ENCODE measurements at places on chromosomes 12 and 14. TPM values are rescaled to one million over a fixed set of nuclear protein-coding genes. Genes with fewer than 3 reads are reported as not detected.

GRCh38 chr14:24794644-24795305 is 160.8 kb upstream of the GZMB start:
- no peak for DNase-seq

- peak; percentile 72 for DNase-seq
Measured at GRCh38 chr12:85575120-85576096, 260.8 kb downstream of the RASSF9 start.

GRCh38 chr14:77825895-77826519 is 26.1 kb downstream of the ADCK1 start:
- no peak for DNase-seq

DNA sequence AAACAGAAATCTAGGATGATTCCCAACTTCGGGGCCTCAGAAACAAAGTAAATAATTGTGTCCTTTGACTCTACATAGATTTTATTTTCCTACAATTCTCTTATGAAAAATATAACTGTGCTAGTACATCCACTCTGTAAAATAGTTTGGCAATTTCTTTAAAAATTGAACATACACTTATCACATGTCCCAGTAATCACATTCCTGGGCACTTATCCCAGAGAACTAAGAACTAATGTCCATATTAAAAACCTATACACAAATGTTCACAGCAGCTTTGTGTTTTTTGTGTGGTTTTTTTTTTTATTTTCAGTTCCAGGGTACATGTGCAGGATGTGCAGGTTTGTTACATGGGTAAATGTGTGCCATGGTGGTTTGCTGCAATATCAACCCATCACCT is 99.0 kb downstream of the KCNH5 start:
- no peak for DNase-seq

- DNase-seq, result no peak
Measured at GRCh38 chr12:13022851-13023271, 21.3 kb upstream of the FAM234B start.

- DNase-seq, result no peak
Measured at GRCh38 chr12:56804169-56804568, 41.0 kb downstream of the HSD17B6 start.

GRCh38 chr12:11555743-11556625 is 93.5 kb upstream of the ETV6 start:
- no peak for DNase-seq

DNA sequence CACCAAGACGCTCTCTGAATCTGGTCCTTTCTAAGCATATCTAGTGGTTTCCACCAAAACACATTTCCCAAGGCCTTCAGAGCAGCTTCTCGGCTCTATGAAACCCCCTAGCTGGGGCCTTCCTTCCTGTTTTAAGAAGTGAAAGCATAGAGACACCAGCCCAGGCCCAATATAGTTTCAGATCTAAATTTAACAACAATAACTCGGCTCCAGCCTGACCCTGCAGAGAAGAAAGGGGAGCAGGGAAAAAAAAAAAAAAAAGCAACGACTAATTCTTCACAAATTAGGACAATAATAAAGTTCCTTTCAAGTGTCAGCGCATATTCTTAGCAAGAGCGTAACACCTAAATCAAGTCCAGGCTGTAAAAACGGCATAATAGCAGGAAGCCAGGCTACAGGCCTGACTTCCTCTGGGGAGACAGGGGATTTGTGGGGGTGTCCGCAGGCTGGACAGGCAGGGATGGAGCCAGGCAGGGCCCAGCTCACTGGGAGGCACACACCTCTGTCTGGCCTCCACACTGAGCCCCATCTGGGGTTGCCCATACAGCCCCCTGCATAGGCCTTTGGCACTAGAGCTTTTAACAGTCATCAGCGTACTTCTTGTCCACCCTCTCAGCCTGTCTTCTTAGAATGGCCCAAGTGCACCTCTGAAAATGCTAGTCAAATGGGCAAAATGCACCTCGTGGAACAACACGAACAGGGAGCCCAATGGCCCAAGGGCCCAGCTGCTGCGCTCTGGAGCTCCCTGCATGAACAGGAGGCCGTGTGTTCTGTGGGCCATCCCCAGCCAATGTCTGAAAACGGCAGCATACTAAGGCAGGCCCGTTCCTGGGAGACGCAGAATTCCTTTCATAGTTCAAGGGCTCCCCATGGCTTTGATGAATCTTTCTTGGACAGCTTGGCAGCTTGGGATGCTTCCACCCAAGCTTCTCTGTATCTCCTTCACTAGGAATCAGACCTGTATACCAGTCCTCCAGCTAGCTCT is 772.9 kb downstream of the MED13L start:
- DNase-seq, result no peak

NELL2 gene
- 0.35 TPM for total RNA-seq

LTB4R2 gene
- 8.4 TPM for total RNA-seq

RNASE7 gene
- total RNA-seq, result not detected

PIWIL1 gene
- not detected for total RNA-seq

TAS2R42 gene
- total RNA-seq, result not detected

SGPP1 gene
- 13.2 TPM for total RNA-seq

Measured in glomerular endothelial cell (primary cell).